ENCODE measurements at places on chromosomes 16 and 17.

DNA sequence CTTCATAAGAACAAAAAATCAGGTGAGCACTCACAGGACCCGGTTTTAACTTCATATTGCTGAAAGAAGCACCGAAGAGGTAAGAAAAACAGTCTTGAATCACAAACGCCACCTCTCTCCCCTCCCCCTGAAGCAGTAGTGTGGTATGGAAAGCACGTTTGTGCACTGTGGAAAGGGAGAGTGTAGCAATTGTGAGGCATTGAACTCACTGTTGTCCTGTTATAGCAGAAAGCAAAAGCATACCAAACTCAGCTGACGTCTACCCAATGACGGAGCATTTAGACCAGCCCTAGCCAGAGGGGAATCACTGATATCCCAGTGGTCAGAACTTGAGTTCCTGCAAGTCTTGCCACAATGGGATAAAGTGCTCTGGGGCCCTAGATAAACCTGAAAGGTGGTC is 98.8 kb downstream of the DYNLRB2 start:
- no peaks in the 10 kb centered on the region for H3K4me1 ChIP-seq
- H3K27me3 ChIP-seq = no peaks in the 10 kb centered on the region
- DNase-seq = no peak
- H3K27ac ChIP-seq = no peak overlapping the region
- no peaks in the 10 kb centered on the region for H3K36me3 ChIP-seq

GRCh38 chr16:87463722-87464690 is 28.8 kb downstream of the ZCCHC14 start:
- no peak for DNase-seq
- H3K36me3 ChIP-seq = peaks cover 4% of the 10 kb centered on the region
- peak overlapping the region; percentile 83 for H3K27ac ChIP-seq
- peaks cover 26% of the 10 kb centered on the region for H3K4me1 ChIP-seq

- no peaks in the 10 kb centered on the region for H3K27me3 ChIP-seq
- H3K27ac ChIP-seq = no peak overlapping the region
- no peak for DNase-seq
- H3K4me3 ChIP-seq = no peak overlapping the region
- H3K4me1 ChIP-seq = no peaks in the 10 kb centered on the region
Observed at GRCh38 chr16:54397190-54397835, 110.7 kb upstream of the IRX3 start.

GRCh38 chr17:81711814-81712467 is at the start of gene SLC25A10:
Gene SLC25A10 (plus strand): TSS chr17:81712284. CDS start chr17:81712427, 143 bp downstream.
- H3K27ac ChIP-seq = peak within 1 kb of the TSS; percentile 68
- H3K27me3 ChIP-seq = no peaks in the 10 kb centered on the region
- H3K36me3 ChIP-seq = peaks cover 7% of the 10 kb centered on the region
- H3K4me3 ChIP-seq = peak within 1 kb of the TSS; percentile 75
- peak; percentile 87 for DNase-seq
